Stimulated activated CD8-positive, alpha-beta memory T cell treated with anti-CD3 and anti-CD28 coated beads, Interleukin-4, amount 100 ng/mL, for 4 hours (primary cell): ENCODE measurements at places on chromosomes 2 and 18.

DNA sequence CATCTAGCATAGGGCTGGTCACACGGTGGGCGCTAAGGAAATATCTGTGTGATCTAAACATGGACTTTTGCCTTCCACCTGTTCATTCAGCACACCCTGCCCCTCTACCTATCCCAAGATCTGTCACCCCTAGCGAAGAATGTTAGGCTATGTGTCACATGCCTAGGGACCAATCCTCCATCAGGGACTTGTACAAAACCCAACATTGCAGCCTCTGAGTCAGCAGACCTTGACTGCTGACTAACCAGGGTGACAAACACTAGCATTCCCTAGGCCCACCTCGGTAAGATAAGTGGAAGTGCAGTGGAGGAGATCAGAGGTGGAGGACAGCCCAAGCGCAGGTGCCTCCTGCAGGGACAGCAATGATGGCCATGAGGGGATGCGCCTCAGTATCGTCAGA lies 99.2 kb downstream of the SOX11 start:
- DNase-seq: no peak

GRCh38 chr2:165032559-165032958 lies 77.2 kb upstream of the SLC38A11 start:
- DNase-seq: no peak

GRCh38 chr2:240932724-240933047 lies 26.6 kb downstream of the CROCC2 start:
- no peak for DNase-seq

GRCh38 chr2:240816584-240817495 lies 3.2 kb downstream of the KIF1A start:
- no peak for DNase-seq

DNA sequence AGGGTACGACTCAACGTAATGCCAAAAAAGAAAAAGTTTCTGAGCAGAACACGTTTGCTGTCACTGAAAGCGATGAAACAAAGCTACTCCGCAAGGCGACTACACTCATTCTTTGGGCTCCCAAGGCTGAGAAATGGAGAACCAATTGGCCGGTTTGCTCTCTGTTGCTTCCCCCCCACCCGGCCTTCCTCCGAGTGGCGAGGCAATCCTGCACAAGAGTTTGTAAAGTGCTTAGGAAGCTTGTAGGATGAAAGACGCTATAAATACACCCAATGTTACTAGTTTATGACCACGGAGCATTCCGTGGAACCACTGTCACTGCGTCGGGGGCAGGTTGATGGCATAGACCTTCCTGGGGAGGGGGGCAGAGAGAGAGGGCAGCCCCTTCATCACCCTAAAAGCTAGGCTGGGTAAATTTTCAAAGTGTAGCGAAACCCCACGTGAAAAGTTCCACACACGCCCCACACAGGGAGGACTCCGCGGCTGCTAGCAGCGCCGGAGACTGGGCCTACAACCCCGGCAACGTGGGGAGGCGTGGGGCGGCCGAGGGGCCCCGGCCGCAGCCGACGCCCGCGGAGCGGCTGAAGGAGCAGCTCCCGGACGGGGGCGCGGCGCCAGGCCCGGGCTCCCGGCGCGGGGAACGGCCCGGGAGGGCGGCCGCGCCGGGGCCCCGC lies 915 bp downstream of the CUL3 start:
- no peak for DNase-seq

- DNase-seq: no peak
Measured at GRCh38 chr2:36783246-36783645, 86.7 kb downstream of the VIT start.
